ENCODE measurements at places on chromosomes 3 and 15.

- H3K4me3 ChIP-seq = no peak overlapping the region
- H3K36me3 ChIP-seq = no peaks in the 10 kb centered on the region
- no peaks in the 10 kb centered on the region for H3K4me1 ChIP-seq
- no peak overlapping the region for H3K27ac ChIP-seq
- H3K27me3 ChIP-seq = peaks cover 18% of the 10 kb centered on the region
- no peak for DNase-seq
Measured at GRCh38 chr3:13783476-13783875, 96.4 kb downstream of the WNT7A start.

DNA sequence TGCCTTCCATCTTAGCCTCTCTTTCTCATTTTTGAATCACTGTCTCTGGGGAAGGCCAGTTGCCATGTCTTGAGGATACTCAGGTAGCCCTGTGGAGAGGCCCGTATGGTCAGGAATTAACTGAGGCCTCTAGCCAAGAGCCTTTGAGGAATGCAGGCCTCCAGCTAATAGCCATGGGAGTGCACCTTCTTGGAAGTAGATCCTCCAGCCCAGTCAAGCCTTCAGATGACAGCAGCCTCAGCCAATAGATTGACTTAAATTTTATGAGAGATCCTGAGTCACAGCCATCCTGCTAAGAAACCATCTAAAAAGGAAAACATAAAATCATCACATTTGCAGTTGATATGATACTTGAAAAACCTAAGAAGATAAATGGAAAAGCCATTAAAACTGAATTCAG is 112.5 kb upstream of the BNIP2 start:
- H3K4me3 ChIP-seq = no peak overlapping the region
- no peak for DNase-seq
- H3K27me3 ChIP-seq = peaks cover 23% of the 10 kb centered on the region
- H3K27ac ChIP-seq = no peak overlapping the region
- H3K36me3 ChIP-seq = no peaks in the 10 kb centered on the region

DNA sequence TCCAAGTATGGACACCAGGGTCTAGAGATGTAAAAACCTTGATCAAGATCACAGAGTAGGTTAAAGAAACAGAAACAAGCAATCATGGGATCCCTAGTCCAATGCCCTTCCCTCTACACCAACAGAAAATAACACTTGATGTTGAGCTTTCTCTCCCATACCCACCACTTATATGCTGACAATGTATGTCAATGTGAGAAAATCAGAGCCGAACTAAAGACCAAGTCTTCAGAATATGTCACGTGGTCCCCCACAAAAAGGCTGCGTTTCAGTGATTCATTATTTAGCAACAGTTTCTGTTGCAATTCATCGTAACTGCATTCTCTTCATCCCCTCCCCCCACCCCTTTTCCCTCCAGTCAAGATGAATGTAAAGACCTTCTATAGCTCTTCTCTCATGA is 278.9 kb upstream of the STT3B start:
- H3K27me3 ChIP-seq = peaks cover 3% of the 10 kb centered on the region
- H3K36me3 ChIP-seq = no peaks in the 10 kb centered on the region
- no peaks in the 10 kb centered on the region for H3K4me1 ChIP-seq
- no peak for DNase-seq
- H3K27ac ChIP-seq = no peak overlapping the region
- H3K4me3 ChIP-seq = no peak overlapping the region

GRCh38 chr3:152277198-152277597 is 8.5 kb downstream of the MBNL1 start:
- no peak overlapping the region for H3K4me3 ChIP-seq
- no peak for DNase-seq
- H3K27ac ChIP-seq = no peak overlapping the region
- H3K36me3 ChIP-seq = peaks cover 30% of the 10 kb centered on the region
- H3K4me1 ChIP-seq = peaks cover 87% of the 10 kb centered on the region

DNA sequence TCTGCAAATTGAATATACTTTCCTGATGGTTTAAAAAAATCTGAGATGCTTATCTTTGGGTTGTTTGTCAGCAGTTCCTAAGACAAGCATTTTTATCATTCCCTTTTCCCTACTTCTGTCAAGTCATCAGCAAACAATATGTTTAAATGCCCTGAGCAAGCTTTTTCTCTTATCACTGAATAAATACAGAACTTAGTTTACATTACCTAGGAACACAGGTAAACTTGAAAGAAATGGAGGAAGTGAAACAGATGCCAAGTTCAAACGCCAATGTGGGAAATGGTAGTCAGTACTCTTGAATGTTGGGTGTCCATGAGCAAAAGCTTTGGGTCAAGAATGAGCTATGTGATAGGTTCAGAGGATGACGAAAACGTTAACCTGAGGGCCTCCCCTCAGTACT is 17.2 kb upstream of the TCAIM start:
- H3K4me1 ChIP-seq = no peaks in the 10 kb centered on the region

- H3K4me1 ChIP-seq = peaks cover 17% of the 10 kb centered on the region
- DNase-seq = no peak
- no peaks in the 10 kb centered on the region for H3K27me3 ChIP-seq
- H3K4me3 ChIP-seq = no peak overlapping the region
- H3K27ac ChIP-seq = peak overlapping the region; percentile 26
- peaks cover 50% of the 10 kb centered on the region for H3K36me3 ChIP-seq
Measured at GRCh38 chr15:72005483-72005882, 112.5 kb downstream of the MYO9A start.

GRCh38 chr3:165854696-165855095 is 17.5 kb upstream of the BCHE start:
- no peak overlapping the region for H3K27ac ChIP-seq
- H3K36me3 ChIP-seq = no peaks in the 10 kb centered on the region
- H3K4me1 ChIP-seq = no peaks in the 10 kb centered on the region
- no peaks in the 10 kb centered on the region for H3K27me3 ChIP-seq
- DNase-seq = no peak

DNA sequence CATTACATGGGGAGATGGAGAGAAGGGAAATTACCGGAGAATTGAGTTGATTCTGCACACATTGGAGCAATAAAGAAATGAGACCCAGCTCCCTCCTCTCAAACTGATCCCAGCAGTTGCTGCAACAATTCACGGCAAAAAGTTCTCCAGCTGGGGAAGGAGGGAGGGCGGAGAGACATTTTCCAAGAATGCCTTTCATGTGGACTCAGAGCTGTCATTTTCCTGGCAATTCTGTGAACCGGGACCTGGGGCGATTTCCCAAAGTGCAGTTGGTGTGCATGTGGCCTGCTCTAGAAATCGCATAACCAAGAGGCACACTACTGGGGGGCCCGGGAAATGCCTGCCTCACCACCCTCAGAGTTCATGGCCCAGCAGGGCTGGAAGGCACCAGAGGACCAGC is 48.7 kb upstream of the IREB2 start:
- no peak overlapping the region for H3K27ac ChIP-seq
- no peak overlapping the region for H3K4me3 ChIP-seq
- H3K4me1 ChIP-seq = no peaks in the 10 kb centered on the region
- no peaks in the 10 kb centered on the region for H3K36me3 ChIP-seq
- no peak for DNase-seq
- H3K27me3 ChIP-seq = peaks cover 29% of the 10 kb centered on the region

- no peak for DNase-seq
- H3K27ac ChIP-seq = peak overlapping the region; percentile 87
- H3K4me3 ChIP-seq = peak overlapping the region; percentile 45
- no peaks in the 10 kb centered on the region for H3K27me3 ChIP-seq
Measured at GRCh38 chr15:94263341-94264273, 32.2 kb downstream of the MCTP2 start.

DNA sequence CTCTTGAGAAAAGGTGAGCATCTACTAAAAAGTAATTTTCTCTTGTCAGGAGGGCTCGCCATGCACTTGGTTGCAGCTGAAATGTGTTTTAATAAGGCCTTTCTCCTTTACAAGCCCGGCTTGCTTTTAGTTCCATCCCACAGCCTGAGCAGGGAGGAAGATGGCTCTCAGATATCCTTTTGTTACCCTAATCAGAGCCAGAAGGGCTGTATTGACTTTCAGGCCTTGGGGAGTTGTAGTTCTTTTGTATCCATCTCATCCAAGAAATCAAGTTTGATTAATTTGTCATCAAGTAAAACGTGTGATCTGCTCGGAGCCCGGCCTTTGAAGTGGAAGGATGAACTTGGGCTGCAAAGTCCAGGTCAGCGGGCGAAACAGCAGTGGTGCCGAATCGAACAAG is 52.9 kb downstream of the EIF4E3 start:
- H3K36me3 ChIP-seq = no peaks in the 10 kb centered on the region
- H3K4me1 ChIP-seq = no peaks in the 10 kb centered on the region
- H3K27ac ChIP-seq = no peak overlapping the region
- no peak for DNase-seq
- no peak overlapping the region for H3K4me3 ChIP-seq

GRCh38 chr3:57758686-57759085 is 2.6 kb downstream of the SLMAP start:
- peak overlapping the region; percentile 95 for H3K4me3 ChIP-seq
- H3K27ac ChIP-seq = no peak overlapping the region
- H3K4me1 ChIP-seq = peaks cover 48% of the 10 kb centered on the region
- peaks cover 39% of the 10 kb centered on the region for H3K36me3 ChIP-seq

- H3K4me3 ChIP-seq = no peak overlapping the region
- no peaks in the 10 kb centered on the region for H3K36me3 ChIP-seq
- H3K4me1 ChIP-seq = peaks cover 9% of the 10 kb centered on the region
- no peak for DNase-seq
- peaks cover 13% of the 10 kb centered on the region for H3K27me3 ChIP-seq
Measured at GRCh38 chr15:32844118-32844711, 126.4 kb downstream of the GREM1 start.

- H3K36me3 ChIP-seq = peaks cover 56% of the 10 kb centered on the region
- H3K27me3 ChIP-seq = no peaks in the 10 kb centered on the region
- no peak for DNase-seq
- no peaks in the 10 kb centered on the region for H3K4me1 ChIP-seq
- H3K27ac ChIP-seq = no peak overlapping the region
Measured at GRCh38 chr3:119880966-119881365, 99.1 kb downstream of the NR1I2 start.

DNA sequence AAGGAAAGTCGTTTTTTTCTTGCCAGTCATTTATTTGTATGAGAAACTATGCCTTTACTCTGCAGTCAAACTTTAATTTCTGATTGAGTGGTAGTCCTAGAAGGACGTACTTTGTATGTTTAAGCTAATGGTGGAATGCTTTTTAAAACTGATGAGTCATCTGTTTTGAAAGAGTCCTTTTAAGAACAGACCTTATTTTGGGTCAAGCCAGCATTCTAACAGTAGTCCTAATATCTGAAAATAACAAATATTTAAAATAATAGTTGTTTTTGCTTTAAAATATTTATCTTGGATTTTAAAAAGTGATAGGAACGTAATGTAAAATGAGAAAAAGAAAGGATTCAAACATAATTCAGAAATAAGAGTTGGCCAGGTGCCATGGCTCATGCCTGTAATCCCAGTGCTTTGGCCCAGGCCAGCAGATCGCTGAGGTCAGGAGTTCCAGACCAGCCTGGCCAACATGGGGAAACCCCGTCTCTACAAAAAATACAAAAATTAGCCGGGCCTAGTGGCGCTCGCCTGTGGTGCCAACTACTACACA is 1.3 kb upstream of the LRRC58 start:
- no peak overlapping the region for H3K27ac ChIP-seq
- no peaks in the 10 kb centered on the region for H3K27me3 ChIP-seq
- H3K36me3 ChIP-seq = peaks cover 23% of the 10 kb centered on the region
- H3K4me3 ChIP-seq = peak overlapping the region; percentile 97
- peaks cover 30% of the 10 kb centered on the region for H3K4me1 ChIP-seq
- no peak for DNase-seq

DNA sequence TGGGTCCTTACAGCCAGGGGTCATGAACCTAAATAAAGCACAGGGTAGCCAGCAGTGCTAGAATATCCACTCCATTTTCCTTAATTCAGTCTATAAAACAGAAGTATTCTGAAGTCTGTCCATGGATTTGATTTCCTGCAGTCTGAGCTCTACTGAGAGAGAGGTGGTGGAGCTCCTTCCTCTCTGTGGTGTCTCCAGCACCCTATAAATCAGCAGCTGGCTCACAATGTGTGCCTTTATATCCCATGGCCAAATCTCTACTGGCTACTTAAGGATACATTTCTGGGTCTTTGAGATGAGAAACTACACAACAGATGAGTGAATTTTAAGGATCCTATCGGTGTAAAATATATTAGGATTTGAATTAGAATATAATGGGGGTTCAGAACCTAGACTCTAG is 339.9 kb upstream of the RBMS3 start:
- DNase-seq = no peak
- no peak overlapping the region for H3K27ac ChIP-seq
- H3K27me3 ChIP-seq = no peaks in the 10 kb centered on the region
- peaks cover 10% of the 10 kb centered on the region for H3K4me1 ChIP-seq

DNA sequence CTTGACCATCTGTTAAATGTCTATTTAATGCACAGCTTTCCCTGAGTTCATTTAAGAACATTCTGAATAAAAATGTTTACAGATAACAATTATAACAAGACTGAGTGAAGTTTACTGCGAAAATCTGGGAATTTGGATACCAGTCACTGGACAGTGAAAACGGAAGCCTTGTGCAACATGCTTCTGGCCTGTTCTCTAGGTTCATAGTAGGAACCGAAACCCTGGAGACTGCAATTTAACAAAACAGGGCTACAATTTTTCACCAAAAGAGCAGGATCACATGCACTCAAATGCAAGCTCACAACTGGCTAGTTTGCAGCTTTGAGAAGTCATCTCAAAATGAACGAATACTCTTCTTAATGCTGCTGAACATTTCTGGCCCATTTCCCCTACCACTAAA is 435.9 kb downstream of the NR2F2 start:
- H3K4me1 ChIP-seq = no peaks in the 10 kb centered on the region
- DNase-seq = no peak
- H3K36me3 ChIP-seq = no peaks in the 10 kb centered on the region
- no peak overlapping the region for H3K4me3 ChIP-seq

- no peaks in the 10 kb centered on the region for H3K36me3 ChIP-seq
- no peak for DNase-seq
- no peaks in the 10 kb centered on the region for H3K27me3 ChIP-seq
- H3K4me3 ChIP-seq = no peak overlapping the region
- H3K27ac ChIP-seq = no peak overlapping the region
Measured at GRCh38 chr3:150798122-150798618, 35.2 kb upstream of the SIAH2 start.

DNA sequence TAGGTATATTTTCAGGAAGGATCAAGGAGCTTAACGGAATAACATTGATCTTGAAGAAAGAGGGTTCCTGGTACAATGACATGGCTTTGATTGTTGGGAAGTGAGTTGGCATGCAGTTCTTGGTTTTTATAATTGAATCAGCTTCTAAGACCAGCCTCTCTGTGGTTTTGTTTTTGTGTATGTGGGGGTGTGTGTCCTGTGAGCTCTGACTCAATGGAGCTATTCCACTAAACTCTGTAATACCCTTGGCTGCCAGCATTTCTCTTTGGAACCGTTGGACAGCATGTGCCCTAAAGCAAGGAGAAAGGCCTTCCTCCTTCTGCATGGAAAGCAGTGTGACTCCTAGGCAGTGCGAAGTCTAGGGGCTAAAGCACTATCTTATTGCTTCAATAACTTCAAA is 124.8 kb downstream of the EDEM1 start:
- no peak overlapping the region for H3K27ac ChIP-seq
- H3K27me3 ChIP-seq = peaks cover 2% of the 10 kb centered on the region
- no peaks in the 10 kb centered on the region for H3K4me1 ChIP-seq
- no peak overlapping the region for H3K4me3 ChIP-seq
- no peaks in the 10 kb centered on the region for H3K36me3 ChIP-seq
